ENCODE measurements at places on chromosomes 11 and 22. TPM values are rescaled to one million over a fixed set of nuclear protein-coding genes. Genes with fewer than 3 reads are reported as not detected.

The IFITM10 gene
- 0.22 TPM for total RNA-seq

The OVCH2 gene
- not detected for total RNA-seq

The RAG2 gene
- not detected for total RNA-seq

The VPS51 gene
- total RNA-seq: 186 TPM

The B4GALNT4 gene
- total RNA-seq: 1.1 TPM

The AMOTL1 gene
- total RNA-seq: 71.9 TPM

The CRYBA4 gene
- not detected for total RNA-seq

The FIBIN gene
- total RNA-seq: 195 TPM
